ENCODE measurements at places on chromosomes 2 and 18. TPM values are rescaled to one million over a fixed set of nuclear protein-coding genes. Genes with fewer than 3 reads are reported as not detected.

Gene CFAP210
- 0.60 TPM for total RNA-seq

Gene CERKL
- not detected for total RNA-seq

Gene TXNDC2
- total RNA-seq, result 0.09 TPM

Gene ALPI
- not detected for total RNA-seq

Gene GREB1L
- total RNA-seq, result 0.26 TPM

Gene B3GNT7
- 151 TPM for total RNA-seq

Gene EN1
- not detected for total RNA-seq

Gene THUMPD2
- total RNA-seq, result 19.6 TPM

Gene CHRND
- 0.07 TPM for total RNA-seq

Gene NBEAL1
- 7.7 TPM for total RNA-seq

Gene EFR3B
- total RNA-seq, result 8.9 TPM

Gene TMEM200C
- total RNA-seq, result 6.6 TPM

Gene EMILIN1
- 3.5 TPM for total RNA-seq

Gene OTOF
- 0.07 TPM for total RNA-seq

Gene TMSB10
- 943 TPM for total RNA-seq

Gene MFSD2B
- 0.55 TPM for total RNA-seq

Gene CRYGD
- 6.3 TPM for total RNA-seq

Gene CCNT2
- total RNA-seq, result 38.1 TPM

Data from WTC11 (cell line).